ENCODE measurements at places on chromosomes 16 and 17.
A peak's percentile ranks its signal among the peaks of the same experiment; 100 is the strongest.

GRCh38 chr17:80586846-80587228 is 42.2 kb downstream of the RPTOR start:
- no peak for DNase-seq

DNA sequence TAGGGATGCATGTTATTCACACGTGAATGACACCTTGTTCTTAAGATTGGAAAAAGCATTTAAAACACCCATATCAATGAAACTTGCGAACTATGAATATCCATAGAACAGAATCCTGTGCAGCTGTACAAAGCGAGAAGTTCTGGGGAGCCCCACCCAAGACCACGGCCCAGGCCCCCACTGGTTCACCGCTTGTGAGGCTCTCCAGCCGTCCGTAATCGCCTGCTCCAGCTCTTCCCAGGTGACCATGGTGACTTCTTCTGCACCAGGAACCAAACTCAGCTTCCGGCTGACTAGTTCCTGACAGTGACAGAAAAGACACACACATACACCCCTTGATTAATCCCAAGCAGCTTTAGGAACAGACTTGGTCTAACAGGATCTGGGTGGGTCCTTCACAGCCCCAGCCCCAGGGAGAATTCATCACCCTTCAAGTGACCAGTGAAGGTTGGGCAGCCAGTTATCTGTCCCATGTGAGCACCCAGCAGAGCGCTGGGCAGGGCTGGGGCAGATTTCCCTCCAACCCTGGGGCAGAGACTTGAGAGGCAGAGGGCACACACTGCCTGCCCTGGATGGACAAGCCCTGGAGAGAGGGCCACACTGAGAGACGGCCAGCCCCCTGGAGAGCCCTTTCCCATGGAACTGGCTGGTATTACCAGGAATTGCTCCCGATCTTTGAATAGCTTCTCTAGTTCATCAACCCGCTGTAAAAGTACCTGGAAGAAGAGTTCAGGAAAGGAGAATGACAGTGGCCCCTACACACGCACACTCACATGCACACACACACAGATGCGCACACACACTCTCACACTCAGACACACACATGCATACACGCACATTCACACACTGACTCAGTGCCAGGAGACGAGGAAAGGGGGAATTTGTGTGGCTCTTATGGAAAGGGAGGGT is 3.6 kb downstream of the QRICH2 start:
- no peak for DNase-seq

GRCh38 chr16:2147981-2148671 is at the start of gene RAB26:
RAB26 (plus strand) TSS chr16:2148625; CDS start chr16:2148784, 159 bp downstream.
- DNase-seq: peak; percentile 36

DNA sequence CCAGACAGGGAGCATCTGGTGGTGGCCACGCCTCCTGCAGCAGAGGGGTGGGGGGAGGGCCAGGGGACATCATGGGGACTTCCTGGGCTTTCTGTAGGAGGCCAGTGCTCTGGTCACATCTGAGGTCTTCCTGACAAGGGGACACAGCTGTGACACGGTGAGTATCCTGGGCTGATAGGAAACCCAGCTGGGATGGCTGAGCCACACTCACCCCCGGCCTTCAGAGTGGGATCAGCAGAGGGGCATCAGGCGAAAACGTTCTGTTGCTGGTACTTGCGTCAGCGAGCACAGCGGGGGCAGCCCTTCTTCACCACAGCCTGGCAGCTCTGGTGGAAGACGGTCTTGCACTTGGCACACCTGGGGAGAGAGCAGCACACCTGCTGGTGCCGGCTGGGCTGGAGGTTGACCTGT is 122.9 kb upstream of the SMURF2 start:
- DNase-seq: no peak

- DNase-seq: no peak
These were observed 1.2 kb downstream of the CHST5 start for GRCh38 chr16:75534560-75535205.

Measured in activated CD4-positive, alpha-beta T cell treated with anti-CD3 and anti-CD28 coated beads for 1 hour (primary cell).